ENCODE measurements at places on chromosomes 16 and 17.
A peak's percentile ranks its signal among the peaks of the same experiment; 100 is the strongest.

GRCh38 chr16:27401768-27402568 is at the start of gene IL21R:
Gene IL21R (plus strand): TSS chr16:27402174. CDS start chr16:27430072, 27,898 bp downstream.
- peak; percentile 68 for DNase-seq
- no peak within 1 kb of the TSS for H3K4me3 ChIP-seq
- H3K27ac ChIP-seq: peak within 1 kb of the TSS; percentile 22
- no peaks in the 10 kb centered on the region for H3K36me3 ChIP-seq

DNA sequence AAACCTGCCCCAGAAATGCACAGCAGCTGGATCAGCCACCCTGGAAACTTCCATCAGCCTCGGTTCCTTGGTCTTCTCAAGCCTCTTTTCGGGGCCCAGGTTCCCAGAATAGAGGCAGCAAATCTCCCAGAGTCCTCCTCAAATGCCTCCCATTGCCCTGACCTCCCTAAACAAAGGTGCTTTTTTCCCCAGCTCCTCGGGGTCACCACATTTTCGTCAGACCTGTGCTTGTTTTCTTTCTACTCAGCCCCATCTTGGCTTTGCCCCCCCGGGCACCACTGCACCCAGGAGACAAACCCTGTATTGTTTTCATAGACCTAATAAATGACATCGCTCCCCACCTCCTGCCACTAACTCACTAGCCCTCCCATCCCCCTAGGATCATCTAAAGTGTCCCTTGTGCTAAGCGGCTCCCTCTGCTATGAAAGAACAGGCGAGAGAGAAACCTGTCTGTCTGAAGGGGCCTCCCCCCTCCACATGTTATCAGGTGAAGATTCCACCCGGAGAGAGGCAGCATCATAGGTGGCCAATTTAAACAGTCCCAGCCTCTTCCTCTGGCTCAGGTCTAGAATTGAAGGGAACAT is 451.1 kb downstream of the SOX9 start:
- no peak overlapping the region for H3K4me3 ChIP-seq
- DNase-seq: no peak
- peaks cover 14% of the 10 kb centered on the region for H3K4me1 ChIP-seq
- no peak overlapping the region for H3K27ac ChIP-seq

DNA sequence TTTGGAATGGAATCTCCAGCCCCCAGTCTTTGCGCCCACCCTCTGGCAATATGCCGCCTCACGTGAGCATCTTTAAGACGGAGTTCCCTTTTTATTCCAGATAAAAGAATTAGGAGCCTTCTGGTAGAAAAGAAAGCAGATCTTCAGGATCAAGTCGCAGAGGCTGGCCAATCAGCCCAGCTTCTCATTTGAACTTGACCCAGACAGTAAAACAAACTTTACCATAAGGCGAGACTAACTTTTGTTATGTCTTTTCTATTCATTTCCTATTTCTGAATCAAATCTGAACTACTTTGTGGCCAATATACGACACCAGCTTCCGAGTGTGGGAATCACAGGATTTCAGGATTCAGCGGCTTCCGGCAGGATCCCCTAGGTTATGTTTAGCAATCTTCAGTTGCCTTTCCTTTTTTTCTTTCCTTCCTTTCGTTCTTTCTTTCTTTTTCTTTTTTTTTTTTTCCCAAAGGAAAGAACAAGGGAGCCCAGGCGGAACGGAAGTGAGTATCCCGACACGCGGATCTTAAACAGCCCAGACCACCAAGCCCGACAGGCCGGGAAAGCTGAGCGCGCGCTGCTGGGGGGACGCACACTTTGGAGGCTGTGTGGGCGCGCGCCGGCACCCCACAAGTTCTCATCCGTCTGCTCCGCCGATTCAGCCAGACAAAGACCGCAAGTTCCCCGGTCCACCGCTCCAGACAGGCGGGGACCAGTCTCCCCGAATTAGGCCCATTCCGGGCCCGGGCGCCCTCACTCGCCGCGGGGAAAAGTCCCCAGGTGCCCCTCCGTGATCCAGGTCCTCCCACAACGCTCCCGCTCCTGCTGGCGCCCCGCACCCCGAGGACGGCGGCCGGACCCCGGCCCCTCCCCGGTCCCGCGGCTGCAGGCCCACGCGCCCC is 633 bp downstream of the TBC1D16 start:
- peak overlapping the region; percentile 46 for H3K27ac ChIP-seq
- H3K36me3 ChIP-seq: no peaks in the 10 kb centered on the region
- H3K4me1 ChIP-seq: peaks cover 10% of the 10 kb centered on the region
- peak; percentile 29 for DNase-seq
- H3K27me3 ChIP-seq: no peaks in the 10 kb centered on the region
- peak overlapping the region; percentile 64 for H3K4me3 ChIP-seq

GRCh38 chr16:27324851-27325301 is 11.1 kb downstream of the IL4R start:
- peaks cover 14% of the 10 kb centered on the region for H3K4me1 ChIP-seq
- H3K27ac ChIP-seq: no peak overlapping the region
- no peaks in the 10 kb centered on the region for H3K27me3 ChIP-seq
- no peaks in the 10 kb centered on the region for H3K36me3 ChIP-seq
- no peak overlapping the region for H3K4me3 ChIP-seq

GRCh38 chr16:25012525-25012991 is 2.6 kb downstream of the ARHGAP17 start:
- H3K4me3 ChIP-seq: no peak overlapping the region
- DNase-seq: peak; percentile 78
- H3K36me3 ChIP-seq: peaks cover 2% of the 10 kb centered on the region
- H3K27me3 ChIP-seq: no peaks in the 10 kb centered on the region
- H3K27ac ChIP-seq: peak overlapping the region; percentile 55

GRCh38 chr17:3911271-3912053 is 4.8 kb downstream of the P2RX1 start:
- no peak overlapping the region for H3K4me3 ChIP-seq
- H3K36me3 ChIP-seq: no peaks in the 10 kb centered on the region
- no peaks in the 10 kb centered on the region for H3K4me1 ChIP-seq
- no peak for DNase-seq

DNA sequence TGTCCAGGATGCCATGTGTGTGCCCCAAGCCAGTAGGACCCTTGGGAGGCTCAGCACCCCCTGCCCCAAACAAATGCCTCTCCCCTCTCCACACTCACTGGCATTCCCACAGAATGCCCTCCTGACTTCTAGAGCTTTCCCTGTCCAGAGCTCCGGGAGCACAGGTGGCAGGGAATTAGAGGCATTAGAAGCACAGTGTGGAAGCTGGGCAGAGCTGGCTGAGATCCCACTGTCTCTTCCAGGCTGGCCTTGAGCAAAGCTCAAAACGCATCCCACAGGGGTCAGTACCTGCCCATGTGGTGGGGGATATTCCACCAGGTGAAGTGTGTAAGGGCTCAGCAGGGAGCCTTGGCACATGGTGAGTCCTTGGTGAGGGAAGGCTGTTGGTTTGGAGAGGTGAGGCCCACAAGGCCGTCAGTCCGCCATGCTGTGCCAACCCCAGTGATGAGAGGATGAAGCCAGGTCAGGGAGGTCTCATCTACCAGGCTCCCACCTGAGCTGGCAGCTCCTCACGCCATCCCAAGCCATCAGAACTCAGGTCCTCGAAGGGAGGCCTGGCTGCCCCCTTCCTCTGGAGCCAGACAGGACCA is 18.1 kb downstream of the ENDOV start:
- H3K27ac ChIP-seq: no peak overlapping the region
- H3K36me3 ChIP-seq: no peaks in the 10 kb centered on the region
- no peak for DNase-seq
- peaks cover 3% of the 10 kb centered on the region for H3K27me3 ChIP-seq
- no peak overlapping the region for H3K4me3 ChIP-seq
- no peaks in the 10 kb centered on the region for H3K4me1 ChIP-seq

DNA sequence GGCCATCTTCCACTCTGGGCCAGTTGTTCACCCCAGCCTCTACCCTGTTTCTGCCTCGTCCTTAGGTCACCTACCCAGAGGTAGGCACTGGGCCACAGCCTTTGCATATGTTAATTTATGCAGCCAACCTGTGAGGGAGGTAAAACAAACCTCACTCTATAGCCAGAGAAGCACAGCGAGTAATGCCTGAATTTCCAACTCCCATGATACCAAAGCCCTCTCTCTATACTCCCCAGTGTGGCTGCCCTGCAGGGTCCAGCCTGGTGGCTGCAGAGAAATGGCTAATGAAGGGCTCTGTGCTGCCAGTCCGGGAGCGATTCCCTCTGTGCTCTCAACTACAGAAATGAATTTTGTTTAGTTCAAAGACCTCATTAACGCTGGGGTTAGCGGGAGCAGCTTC is 397.0 kb upstream of the CCL2 start:
- H3K4me1 ChIP-seq: no peaks in the 10 kb centered on the region
- H3K36me3 ChIP-seq: no peaks in the 10 kb centered on the region
- no peaks in the 10 kb centered on the region for H3K27me3 ChIP-seq
- no peak for DNase-seq

- peak; percentile 62 for DNase-seq
- peaks cover 22% of the 10 kb centered on the region for H3K4me1 ChIP-seq
- no peak overlapping the region for H3K27ac ChIP-seq
- H3K36me3 ChIP-seq: no peaks in the 10 kb centered on the region
Observed at GRCh38 chr16:4477966-4478365, 1.8 kb downstream of the HMOX2 start.

DNA sequence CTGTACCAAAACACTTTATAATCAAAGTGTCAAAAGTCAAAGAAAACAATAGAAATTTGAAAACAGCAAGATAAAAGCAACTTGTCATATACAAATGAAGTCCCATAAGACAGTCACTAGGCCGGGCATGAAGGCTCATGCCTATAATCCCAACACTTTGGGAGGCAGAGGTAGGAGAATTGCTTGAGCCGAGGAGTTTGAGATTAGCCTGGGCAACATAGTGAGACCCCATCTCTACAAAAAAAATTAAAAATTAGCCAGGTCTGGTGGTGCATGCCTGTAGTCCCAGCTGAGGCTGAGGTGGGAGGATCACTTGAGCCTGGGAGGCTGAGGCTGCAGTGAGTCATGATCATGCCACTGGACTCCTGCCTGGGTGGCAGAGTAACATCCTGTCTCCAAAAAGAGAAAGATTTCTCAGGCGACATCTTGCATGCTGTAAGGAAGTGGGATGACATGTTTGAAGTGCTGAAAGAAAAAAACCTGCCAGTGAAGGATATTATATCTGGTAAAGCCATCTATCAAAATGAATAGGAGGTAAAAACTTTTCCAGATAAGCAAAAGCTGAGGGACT is 98.7 kb upstream of the NACA2 start:
- H3K27me3 ChIP-seq: no peaks in the 10 kb centered on the region
- H3K36me3 ChIP-seq: peaks cover 14% of the 10 kb centered on the region
- no peak overlapping the region for H3K27ac ChIP-seq

DNA sequence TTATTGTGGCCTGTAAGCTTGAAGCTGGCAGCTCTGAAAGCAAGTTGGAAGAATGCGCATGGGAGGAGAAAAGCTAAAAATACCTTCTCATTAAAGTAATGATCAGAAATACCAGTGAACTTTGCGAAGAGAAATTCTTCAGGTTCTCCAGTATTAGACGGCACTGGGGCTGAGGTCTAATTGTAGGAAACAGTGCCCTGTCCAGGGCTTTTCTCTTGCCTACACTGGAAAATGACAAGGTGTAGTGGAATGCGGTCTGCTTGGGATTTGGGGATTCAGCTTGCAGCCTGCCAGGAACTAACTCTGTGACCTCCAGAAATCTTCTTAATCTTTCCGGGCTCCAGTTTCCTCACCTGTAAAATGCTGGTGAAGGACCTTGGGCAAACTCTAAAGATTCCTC is 53.3 kb upstream of the KCNJ16 start:
- peaks cover 5% of the 10 kb centered on the region for H3K4me1 ChIP-seq
- peak; percentile 36 for DNase-seq
- no peaks in the 10 kb centered on the region for H3K27me3 ChIP-seq
- no peaks in the 10 kb centered on the region for H3K36me3 ChIP-seq

DNA sequence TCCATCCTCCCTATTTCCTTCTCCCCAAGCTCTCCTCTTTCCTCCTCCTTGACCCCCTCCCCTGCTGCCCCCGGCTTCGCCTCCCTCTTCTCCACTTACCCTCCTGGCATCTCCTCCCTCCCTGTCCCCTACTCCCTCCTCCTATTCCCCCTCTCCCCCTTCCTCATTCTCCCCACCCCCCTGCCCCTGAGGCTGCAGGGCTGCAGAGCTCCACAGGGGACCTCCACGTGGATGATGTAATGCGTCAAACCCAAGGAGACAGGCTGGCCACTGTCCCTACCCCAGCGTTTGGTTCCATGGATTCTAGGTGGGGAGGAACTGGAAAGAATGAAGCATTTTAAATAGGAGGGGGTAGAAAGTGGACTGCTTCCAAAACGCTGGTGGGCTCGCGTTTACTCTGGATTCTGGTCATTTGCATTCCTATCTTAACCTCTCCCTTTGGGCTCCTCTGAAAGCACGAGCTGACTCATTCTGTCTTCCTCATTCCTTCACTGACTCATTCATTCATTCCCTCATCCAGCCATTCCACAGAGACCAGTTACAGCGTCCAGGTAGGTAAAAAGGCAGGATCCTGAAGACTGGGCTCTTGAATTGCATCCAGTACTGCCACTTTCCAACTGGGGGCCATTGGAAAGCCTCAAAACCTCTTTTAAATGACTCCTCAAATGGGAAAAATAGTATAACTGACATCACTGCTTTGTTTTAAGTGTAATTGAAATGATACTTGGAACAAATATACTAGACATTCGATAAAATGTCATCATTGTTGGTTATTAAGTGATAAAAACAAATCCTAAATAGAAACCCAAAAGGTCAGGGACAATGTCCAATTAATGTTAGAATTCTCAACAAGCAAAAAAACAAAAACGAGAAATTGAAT is 943 bp upstream of the COTL1 start:
- H3K27ac ChIP-seq: peak overlapping the region; percentile 60
- H3K36me3 ChIP-seq: peaks cover 6% of the 10 kb centered on the region
- peaks cover 32% of the 10 kb centered on the region for H3K4me1 ChIP-seq
- H3K4me3 ChIP-seq: no peak overlapping the region

- DNase-seq: peak; percentile 23
- no peaks in the 10 kb centered on the region for H3K36me3 ChIP-seq
- H3K27me3 ChIP-seq: no peaks in the 10 kb centered on the region
- no peaks in the 10 kb centered on the region for H3K4me1 ChIP-seq
Observed at GRCh38 chr17:72556944-72557826, 436.4 kb downstream of the SOX9 start.

- no peaks in the 10 kb centered on the region for H3K27me3 ChIP-seq
- peaks cover 14% of the 10 kb centered on the region for H3K4me1 ChIP-seq
- DNase-seq: peak; percentile 78
- no peak overlapping the region for H3K4me3 ChIP-seq
- peak overlapping the region; percentile 7 for H3K27ac ChIP-seq
Observed at GRCh38 chr16:87086575-87086974, 230.6 kb downstream of the C16orf95 start.

DNA sequence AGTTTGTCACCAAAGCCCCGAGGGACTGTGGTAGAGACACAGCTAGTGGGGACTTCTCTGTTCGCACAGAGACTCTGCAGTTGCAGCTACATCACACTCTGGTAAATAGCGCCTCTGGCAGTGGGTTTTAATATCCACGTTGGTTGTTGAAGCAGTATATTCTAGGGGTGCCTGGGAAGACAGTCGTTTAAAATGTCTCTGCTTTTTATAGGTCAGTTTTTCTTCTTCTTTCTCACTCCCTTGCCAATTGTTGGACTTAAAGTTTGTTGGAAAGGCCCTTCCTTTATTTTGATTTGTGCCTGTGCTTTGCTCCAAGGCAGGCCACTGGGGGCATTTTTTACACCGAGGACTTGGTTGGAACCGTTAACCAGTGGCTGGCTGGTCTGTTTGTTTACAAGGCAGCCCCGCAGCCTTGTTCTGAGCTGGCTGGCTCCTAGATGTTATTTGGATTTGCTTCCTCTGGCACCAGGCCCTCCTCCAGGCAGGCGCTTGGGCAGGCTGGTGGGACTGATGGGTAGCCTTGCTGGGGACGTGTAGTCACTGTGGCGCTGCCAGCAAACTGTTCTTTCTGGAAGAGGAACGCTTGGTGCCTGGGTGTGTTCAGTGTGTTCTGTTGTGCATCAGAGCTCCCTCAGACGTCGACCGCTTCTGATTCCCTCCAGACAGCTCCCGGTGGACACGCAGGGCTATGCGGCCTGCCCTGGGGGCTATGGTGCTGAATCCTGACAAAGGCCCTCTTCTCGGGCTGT is 218.2 kb upstream of the CHMP6 start:
- H3K4me3 ChIP-seq: no peak overlapping the region
- no peak overlapping the region for H3K27ac ChIP-seq
- H3K4me1 ChIP-seq: peaks cover 9% of the 10 kb centered on the region
- no peak for DNase-seq
- H3K27me3 ChIP-seq: no peaks in the 10 kb centered on the region
